ENCODE measurements at places on chromosomes 12 and 14.
A peak's percentile ranks its signal among the peaks of the same experiment; 100 is the strongest.

GRCh38 chr12:9064815-9065606, 50.7 kb downstream of the A2M start:
- DNase-seq, result peak; percentile 38

- DNase-seq, result no peak
Measured at GRCh38 chr12:44154128-44154527, 318.2 kb downstream of the TMEM117 start.

GRCh38 chr12:64486657-64487056, 34.7 kb downstream of the TBK1 start:
- no peak for DNase-seq

DNA sequence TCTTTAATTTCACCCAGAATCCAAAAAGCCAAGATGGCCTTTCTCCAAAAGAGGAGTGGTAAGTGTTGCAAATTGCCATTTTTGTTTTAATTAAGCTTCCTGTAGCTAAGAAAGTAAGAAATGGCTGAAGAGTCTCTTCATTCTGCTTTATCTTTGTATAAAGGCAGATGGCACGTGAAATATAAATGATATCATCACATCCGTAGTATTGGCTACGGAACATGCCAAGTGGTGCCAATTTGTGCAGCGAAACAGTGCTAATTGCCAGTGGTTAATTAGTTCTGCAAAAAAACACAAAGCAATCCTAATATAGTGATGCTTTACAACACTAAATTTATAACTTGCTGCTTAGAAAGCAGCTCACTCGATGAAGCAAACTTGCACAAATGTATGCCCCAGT, 29.4 kb downstream of the PLEKHG7 start:
- no peak for DNase-seq

DNA sequence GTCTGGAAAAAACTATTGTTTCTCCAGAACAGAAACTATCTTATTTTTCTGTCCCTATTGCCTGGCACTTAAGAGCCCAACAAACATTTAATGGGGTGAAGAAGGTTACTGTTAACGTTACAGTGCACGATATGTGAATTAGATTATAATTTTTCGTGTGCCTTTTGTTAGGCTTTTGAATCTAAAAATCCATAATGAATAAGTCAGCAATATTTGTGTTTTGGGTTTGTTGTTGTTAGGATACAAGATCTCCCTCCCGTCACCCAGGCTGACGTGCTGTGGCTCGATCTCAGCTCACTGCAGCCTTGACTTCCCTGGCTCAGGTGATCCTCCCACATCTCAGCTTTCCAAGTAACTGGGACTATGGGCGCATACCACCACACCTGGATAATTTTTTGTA, 7.9 kb downstream of the METAP2 start:
- no peak for DNase-seq

Measured in activated T-cell treated with anti-CD3 and anti-CD28 coated beads, Interleukin-2, amount 50 U/mL, for 1 hour (primary cell).